ENCODE measurements at places on chromosomes 5 and 9. TPM values are rescaled to one million over a fixed set of nuclear protein-coding genes. Genes with fewer than 3 reads are reported as not detected.

DNA sequence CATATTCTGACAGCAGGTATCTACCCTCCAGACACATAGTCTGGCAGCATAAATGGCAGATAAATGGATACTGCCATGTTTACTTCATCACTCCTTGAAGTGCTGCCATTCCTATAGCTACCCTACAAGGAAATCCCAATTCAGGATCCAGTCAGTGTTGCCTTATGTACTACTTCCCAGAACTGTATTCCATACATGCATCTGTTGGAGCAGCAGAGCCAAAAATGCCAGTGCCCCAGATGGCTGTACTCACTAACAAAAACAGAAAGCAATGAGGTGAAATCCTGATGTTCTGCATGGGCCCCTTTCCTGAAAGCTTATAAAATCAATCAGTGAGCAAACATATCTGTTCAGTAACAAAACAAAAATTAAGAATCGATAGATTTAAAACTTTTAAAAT is 490.0 kb upstream of the COX7C start:
- no peak overlapping the region for H3K4me3 ChIP-seq
- H3K4me1 ChIP-seq: no peaks in the 10 kb centered on the region
- no peaks in the 10 kb centered on the region for H3K36me3 ChIP-seq
- H3K27me3 ChIP-seq: no peaks in the 10 kb centered on the region

DNA sequence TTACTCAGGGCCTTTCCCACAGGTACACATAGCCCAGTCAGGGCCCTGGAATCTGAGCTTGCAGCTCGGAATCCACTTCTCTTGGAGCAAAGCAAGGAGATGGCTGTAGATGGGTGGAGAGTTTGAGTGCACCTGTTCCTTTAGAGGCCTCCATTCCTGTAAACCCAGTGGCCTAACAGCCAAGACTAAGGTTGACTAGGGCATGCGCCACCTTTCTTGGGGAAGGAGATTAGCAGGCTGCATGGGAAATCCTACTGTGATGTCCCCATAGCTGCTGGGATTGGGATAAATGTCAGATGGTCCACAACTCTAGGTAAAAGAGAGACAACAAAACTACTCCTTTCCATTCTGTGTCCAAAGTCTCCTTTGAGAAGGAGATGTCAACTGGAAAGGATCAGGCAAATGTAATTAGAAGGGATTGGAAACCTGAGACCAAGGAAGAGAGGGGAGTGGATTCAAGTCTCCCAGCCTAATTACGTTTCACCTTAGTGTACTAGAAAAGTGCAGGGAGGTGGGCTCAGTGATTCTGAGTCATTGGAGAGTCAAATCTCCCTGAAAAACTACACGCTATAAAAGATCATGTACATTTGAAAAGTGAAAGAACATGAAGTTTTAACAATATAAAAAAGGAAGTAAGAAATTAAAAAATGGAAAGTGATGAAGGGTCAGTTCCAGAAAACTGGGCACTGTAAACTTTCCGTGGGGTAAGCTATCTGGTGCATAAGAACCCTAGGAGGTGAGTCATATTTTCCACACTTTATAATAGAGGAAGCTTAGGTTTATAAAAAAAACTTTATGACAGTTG is 104.2 kb downstream of the SEC61B start:
- no peaks in the 10 kb centered on the region for H3K27me3 ChIP-seq
- no peaks in the 10 kb centered on the region for H3K4me1 ChIP-seq
- DNase-seq: peak; percentile 2
- H3K4me3 ChIP-seq: no peak overlapping the region
- H3K36me3 ChIP-seq: no peaks in the 10 kb centered on the region

DNA sequence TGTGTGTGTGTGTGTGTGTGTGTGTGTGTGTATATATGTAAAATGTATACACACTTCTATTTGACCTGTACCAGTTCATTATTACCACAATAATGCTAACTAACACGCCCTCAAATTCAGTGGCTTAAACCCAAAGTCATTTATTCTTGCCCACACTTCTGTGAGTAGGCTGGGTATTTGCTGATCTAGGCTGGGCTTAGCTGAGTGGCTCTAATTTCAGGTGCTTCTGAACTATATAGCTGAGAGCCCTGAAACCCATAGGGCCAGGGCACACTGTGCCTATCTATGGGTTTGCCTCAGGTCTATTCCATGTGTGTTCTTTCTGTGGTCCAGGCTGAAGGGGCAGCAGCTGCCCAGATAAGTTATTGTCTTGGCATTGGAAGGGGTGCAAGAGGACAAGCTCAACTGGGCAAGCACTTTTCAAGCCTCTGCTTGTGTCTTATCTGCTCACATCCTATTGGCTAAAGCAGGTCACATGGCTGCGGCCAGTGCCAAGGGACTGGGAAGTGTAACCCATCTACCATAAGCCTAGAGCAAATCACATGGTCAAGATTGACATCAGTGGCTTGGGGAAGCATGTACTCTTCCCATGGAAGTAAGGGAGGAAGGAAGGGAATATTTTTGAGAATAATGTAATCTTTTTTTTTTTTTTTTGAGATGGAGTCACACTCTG is 139.9 kb downstream of the PALM2AKAP2 start:
- H3K27me3 ChIP-seq: no peaks in the 10 kb centered on the region
- no peaks in the 10 kb centered on the region for H3K4me1 ChIP-seq
- no peak for DNase-seq
- H3K4me3 ChIP-seq: no peak overlapping the region
- no peak overlapping the region for H3K27ac ChIP-seq

GRCh38 chr5:14714706-14715105 is 50.2 kb downstream of the OTULIN start:
- H3K27ac ChIP-seq: no peak overlapping the region
- H3K4me1 ChIP-seq: no peaks in the 10 kb centered on the region
- H3K27me3 ChIP-seq: no peaks in the 10 kb centered on the region
- DNase-seq: no peak

Gene KIF4B
- total RNA-seq: not detected

GRCh38 chr5:38607396-38607795 is 51.0 kb upstream of the LIFR start:
- H3K36me3 ChIP-seq: no peaks in the 10 kb centered on the region
- H3K27ac ChIP-seq: no peak overlapping the region
- peak; percentile 97 for DNase-seq

GRCh38 chr5:58456486-58456885 is 3.4 kb downstream of the PLK2 start:
- peak overlapping the region; percentile 94 for H3K27ac ChIP-seq
- H3K36me3 ChIP-seq: peaks cover 61% of the 10 kb centered on the region
- no peaks in the 10 kb centered on the region for H3K27me3 ChIP-seq

DNA sequence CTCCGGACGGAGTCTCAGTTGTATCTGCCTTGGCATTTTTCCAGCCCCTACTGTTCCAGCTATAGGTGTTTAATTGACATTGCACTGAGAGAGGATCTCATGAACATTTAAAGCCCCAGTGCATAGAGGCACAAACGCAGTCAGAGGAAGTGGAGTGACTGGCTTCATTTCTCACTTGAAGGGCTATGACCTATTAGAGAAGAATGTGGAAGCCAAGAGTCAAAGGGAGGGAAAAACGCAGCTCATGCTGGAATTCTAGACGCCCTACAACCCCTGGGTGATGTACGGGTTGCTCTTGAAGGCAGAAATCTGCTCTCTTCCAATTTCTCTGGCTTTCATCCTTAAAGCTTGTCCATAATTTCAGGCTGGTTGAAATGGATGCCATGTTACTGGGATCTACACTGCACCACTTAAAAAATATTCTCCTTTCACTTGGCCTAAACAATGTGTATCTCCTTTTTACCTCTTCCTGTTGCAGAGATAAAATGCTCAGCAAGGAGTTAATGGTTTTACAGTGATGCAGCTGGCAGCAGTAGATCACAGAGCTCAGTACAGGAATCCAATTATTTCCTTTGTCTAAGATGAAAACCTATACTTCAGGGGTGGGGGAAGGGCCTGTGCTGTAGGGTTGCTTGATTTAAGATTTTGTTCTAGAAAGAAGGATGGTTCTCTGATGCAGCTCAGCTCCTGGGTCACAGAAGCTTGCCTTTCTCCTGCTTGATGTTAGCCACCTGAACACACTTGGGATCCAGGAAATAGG is 61.8 kb upstream of the MAMDC2 start:
- DNase-seq: peak; percentile 72
- H3K4me1 ChIP-seq: peaks cover 16% of the 10 kb centered on the region
- no peak overlapping the region for H3K4me3 ChIP-seq
- no peaks in the 10 kb centered on the region for H3K36me3 ChIP-seq
- H3K27me3 ChIP-seq: no peaks in the 10 kb centered on the region

GRCh38 chr5:38045446-38045845 is 205.6 kb upstream of the GDNF start:
- DNase-seq: no peak
- no peak overlapping the region for H3K4me3 ChIP-seq
- H3K27me3 ChIP-seq: peaks cover 2% of the 10 kb centered on the region
- H3K4me1 ChIP-seq: no peaks in the 10 kb centered on the region
- no peak overlapping the region for H3K27ac ChIP-seq

GRCh38 chr5:107478068-107478641 is 192.6 kb downstream of the EFNA5 start:
- H3K4me3 ChIP-seq: no peak overlapping the region
- no peak for DNase-seq
- no peaks in the 10 kb centered on the region for H3K4me1 ChIP-seq
- no peak overlapping the region for H3K27ac ChIP-seq

Gene ECSCR
- total RNA-seq: 1.00 TPM

Gene TTC16
- total RNA-seq: not detected

DNA sequence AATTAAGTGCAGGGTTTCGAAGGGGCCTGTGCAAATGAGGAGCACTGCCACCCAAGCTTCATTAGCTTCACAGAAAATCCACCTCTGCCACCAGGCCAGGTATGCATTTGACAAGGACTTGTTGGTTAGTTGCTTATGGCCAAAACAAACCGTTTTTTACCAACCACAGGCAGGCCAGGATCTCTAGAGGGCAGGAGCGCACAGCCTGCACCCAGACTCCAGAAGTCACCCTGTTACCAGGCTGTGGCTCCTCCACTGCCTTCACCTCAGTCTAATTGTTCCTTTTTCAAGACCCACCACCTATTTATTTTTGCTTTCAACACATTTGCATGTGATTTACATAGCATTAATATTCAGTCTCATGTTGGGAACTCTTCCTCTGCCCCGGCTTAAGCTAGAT is 78.3 kb upstream of the HSPA9 start:
- H3K4me1 ChIP-seq: peaks cover 16% of the 10 kb centered on the region
- H3K36me3 ChIP-seq: no peaks in the 10 kb centered on the region
- no peak overlapping the region for H3K4me3 ChIP-seq

GRCh38 chr9:127915325-127915752 is 1.5 kb downstream of the ST6GALNAC4 start:
- H3K4me1 ChIP-seq: peaks cover 33% of the 10 kb centered on the region
- H3K27ac ChIP-seq: no peak overlapping the region
- H3K4me3 ChIP-seq: no peak overlapping the region
- no peaks in the 10 kb centered on the region for H3K27me3 ChIP-seq
- H3K36me3 ChIP-seq: peaks cover 3% of the 10 kb centered on the region
- DNase-seq: no peak

GRCh38 chr5:129857116-129857515 is 47.1 kb upstream of the CHSY3 start:
- H3K4me3 ChIP-seq: no peak overlapping the region
- H3K27ac ChIP-seq: no peak overlapping the region
- no peaks in the 10 kb centered on the region for H3K4me1 ChIP-seq
- no peak for DNase-seq
- H3K36me3 ChIP-seq: no peaks in the 10 kb centered on the region

Gene GABBR2
- 2.2 TPM for total RNA-seq

Gene DBH
- total RNA-seq: not detected

Gene IFNA13
- total RNA-seq: not detected

GRCh38 chr5:160441311-160441781 is 19.7 kb downstream of the PTTG1 start:
- H3K27ac ChIP-seq: no peak overlapping the region
- no peaks in the 10 kb centered on the region for H3K36me3 ChIP-seq
- no peak overlapping the region for H3K4me3 ChIP-seq
- no peak for DNase-seq

DNA sequence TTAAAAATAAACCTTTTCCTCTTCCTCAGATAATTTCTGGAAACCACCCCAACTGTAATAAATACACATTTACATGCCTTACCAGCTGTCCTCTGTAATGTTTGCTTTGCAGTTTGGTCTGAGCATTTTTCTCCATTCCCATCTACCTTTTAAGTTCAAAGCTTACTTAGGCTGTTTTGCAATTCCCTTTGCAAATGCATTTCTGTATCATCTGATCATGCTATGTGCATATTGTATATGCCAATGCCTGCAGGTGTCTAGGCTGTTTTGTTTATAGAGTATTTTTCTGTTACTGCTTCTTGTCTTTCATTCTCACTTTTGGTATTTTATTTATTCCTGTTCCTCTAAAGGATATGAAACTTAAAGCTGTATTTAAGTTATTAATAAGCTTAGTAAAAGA is 86.3 kb downstream of the SLC44A1 start:
- H3K36me3 ChIP-seq: no peaks in the 10 kb centered on the region
- no peak overlapping the region for H3K27ac ChIP-seq
- H3K27me3 ChIP-seq: no peaks in the 10 kb centered on the region
- no peak overlapping the region for H3K4me3 ChIP-seq
- no peak for DNase-seq
- H3K4me1 ChIP-seq: peaks cover 6% of the 10 kb centered on the region

Gene ARSI
- 23.0 TPM for total RNA-seq

DNA sequence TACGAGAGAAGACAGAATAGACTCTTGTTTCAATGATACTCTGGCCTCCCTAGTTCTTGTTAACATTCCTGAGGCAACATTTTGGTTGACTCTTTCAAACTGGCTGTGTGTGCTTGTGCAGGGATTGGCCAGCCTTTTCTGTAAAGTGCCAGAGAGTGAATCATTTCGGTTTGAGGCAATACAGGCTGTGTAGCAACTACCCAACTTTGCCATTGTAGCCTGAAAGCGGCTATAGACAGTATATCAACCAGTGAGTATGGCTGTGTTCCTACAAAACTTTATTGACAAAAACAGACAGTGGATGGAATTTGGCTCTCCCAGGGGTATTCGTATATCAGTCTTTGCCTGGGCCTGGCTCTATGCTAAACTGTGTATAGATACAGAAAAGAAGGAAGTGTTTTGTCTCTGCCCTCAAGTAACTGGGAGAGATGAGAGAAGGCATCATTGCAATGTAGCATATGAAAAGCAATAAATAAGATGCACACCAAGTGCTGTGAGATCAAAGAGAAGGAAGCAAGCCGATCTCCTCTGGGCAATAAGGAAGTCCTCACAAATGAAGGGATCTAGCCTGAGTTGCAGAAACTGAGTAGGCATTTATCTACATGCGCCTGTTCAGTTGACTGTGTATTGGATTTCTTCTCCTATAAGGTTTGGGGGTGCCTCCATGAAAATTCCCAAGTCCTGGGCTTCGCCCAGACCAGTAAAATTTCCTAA is 568.0 kb upstream of the KLF4 start:
- H3K36me3 ChIP-seq: no peaks in the 10 kb centered on the region
- H3K4me3 ChIP-seq: no peak overlapping the region
- peak; percentile 97 for DNase-seq
- H3K27ac ChIP-seq: peak overlapping the region; percentile 78
- H3K4me1 ChIP-seq: peaks cover 32% of the 10 kb centered on the region
- H3K27me3 ChIP-seq: no peaks in the 10 kb centered on the region
